ENCODE measurements at places on chromosomes 4 and X.
A peak's percentile ranks its signal among the peaks of the same experiment; 100 is the strongest.

GRCh38 chrX:5702890-5703289 lies 525.8 kb downstream of the NLGN4X start:
- H3K27ac ChIP-seq: no peak overlapping the region
- no peaks in the 10 kb centered on the region for H3K36me3 ChIP-seq
- no peaks in the 10 kb centered on the region for H3K27me3 ChIP-seq

GRCh38 chr4:151702256-151702655 lies 58.6 kb downstream of the GATB start:
- no peak for DNase-seq
- H3K27me3 ChIP-seq: no peaks in the 10 kb centered on the region
- no peak overlapping the region for H3K4me3 ChIP-seq
- H3K27ac ChIP-seq: no peak overlapping the region
- H3K4me1 ChIP-seq: no peaks in the 10 kb centered on the region
- peaks cover 25% of the 10 kb centered on the region for H3K36me3 ChIP-seq

GRCh38 chr4:96952610-96953009 lies 1112.7 kb downstream of the PDHA2 start:
- no peaks in the 10 kb centered on the region for H3K36me3 ChIP-seq
- H3K4me1 ChIP-seq: no peaks in the 10 kb centered on the region
- no peak overlapping the region for H3K27ac ChIP-seq
- no peak overlapping the region for H3K4me3 ChIP-seq
- no peaks in the 10 kb centered on the region for H3K27me3 ChIP-seq
- no peak for DNase-seq

GRCh38 chrX:29419774-29420553 lies 795.4 kb upstream of the MAGEB2 start:
- no peaks in the 10 kb centered on the region for H3K27me3 ChIP-seq
- no peak overlapping the region for H3K4me3 ChIP-seq
- no peak overlapping the region for H3K27ac ChIP-seq
- no peak for DNase-seq
- H3K36me3 ChIP-seq: no peaks in the 10 kb centered on the region

DNA sequence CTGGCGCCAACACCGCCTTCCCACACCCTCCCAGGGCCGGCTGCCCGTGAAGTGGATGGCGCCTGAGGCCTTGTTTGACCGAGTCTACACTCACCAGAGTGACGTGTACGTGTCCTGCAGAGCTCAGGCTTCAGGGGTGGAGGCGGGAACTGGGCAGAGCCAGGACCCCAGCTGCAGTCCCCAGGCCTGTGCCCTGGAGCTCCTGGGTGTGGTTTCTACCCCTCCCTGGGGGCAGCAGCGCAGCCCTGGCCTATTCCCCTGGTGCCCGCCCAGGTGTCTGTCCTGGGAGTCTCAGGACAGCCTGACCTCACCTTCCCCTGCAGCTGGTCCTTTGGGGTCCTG lies 13.1 kb downstream of the FGFR3 start:
- H3K4me1 ChIP-seq: no peaks in the 10 kb centered on the region
- no peak overlapping the region for H3K27ac ChIP-seq
- peaks cover 2% of the 10 kb centered on the region for H3K36me3 ChIP-seq

GRCh38 chrX:13934731-13935130 lies 95.0 kb downstream of the GEMIN8 start:
- no peak overlapping the region for H3K27ac ChIP-seq
- H3K4me3 ChIP-seq: no peak overlapping the region
- peaks cover 9% of the 10 kb centered on the region for H3K27me3 ChIP-seq

- DNase-seq: no peak
- H3K27ac ChIP-seq: no peak overlapping the region
- H3K36me3 ChIP-seq: peaks cover 11% of the 10 kb centered on the region
- H3K4me1 ChIP-seq: no peaks in the 10 kb centered on the region
- H3K27me3 ChIP-seq: no peaks in the 10 kb centered on the region
- no peak overlapping the region for H3K4me3 ChIP-seq
These were observed 3.1 kb downstream of the POLR2B start for GRCh38 chr4:56981795-56982201.

DNA sequence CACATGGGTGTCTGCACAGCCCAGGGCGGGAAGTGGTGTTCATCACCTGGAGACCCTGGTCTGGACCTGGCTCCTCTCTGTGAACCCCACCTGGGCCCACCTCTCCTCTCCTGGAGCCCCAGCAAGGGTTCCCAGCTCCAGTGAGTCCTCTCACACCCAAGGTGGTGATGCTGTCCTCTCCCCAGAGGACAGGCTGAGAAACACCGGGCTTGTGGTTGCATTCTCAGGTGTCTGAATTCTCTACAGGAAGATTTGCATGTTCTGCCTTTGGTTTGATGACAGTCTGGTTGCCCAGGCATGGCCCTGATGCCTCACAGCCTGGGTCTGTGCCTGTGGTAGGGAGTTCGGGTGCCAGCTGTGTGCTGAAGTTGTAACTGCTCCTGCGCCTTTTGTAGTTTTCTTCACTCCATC lies 3.8 kb downstream of the MAEA start:
- peaks cover 13% of the 10 kb centered on the region for H3K4me1 ChIP-seq
- no peaks in the 10 kb centered on the region for H3K27me3 ChIP-seq
- no peak overlapping the region for H3K27ac ChIP-seq
- H3K4me3 ChIP-seq: no peak overlapping the region

DNA sequence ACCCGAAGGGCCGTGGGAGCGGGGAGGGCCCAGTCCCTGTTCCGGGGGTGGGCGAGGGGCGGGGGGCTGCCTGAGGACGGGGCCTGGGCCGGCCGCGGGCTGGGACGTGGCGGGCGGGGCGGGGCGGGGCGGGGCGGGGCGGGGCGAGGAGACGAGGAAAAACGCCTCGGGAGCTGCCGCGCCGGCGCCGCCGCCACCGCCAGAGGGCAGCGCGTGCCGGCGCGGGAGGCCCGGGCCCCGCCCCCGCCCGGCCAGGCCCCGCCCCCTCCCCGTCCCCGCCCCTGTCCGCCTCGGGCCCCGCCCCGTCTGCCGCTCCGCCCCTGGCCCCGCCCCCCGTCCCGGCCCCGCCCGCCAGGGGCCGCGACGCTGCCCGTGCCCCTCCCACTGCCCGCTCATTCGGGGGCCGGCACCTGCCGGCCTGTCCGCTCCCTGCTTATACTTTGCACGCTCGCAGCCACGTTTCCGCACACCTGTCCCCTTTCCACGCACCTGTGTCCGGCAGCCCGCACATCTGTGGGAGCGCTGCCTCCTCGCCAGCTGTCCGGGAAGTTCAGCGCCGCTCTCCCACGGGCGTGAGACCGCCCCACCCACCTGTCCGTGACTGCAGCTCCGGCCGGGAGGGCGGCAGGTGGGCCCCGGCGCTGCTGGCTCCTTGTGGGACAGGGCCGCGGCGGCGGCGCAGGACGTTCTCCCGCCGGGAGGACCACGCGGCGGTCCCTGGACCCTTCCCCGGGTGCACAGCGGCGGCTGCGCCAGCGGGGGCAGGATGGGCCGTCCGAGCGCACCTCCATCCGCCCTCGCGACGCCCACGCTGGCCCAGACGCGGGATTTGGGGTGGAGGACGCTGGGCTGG lies 1.7 kb upstream of the FGFRL1 start:
- peak; percentile 82 for DNase-seq
- peak overlapping the region; percentile 89 for H3K4me3 ChIP-seq
- H3K36me3 ChIP-seq: no peaks in the 10 kb centered on the region
- H3K4me1 ChIP-seq: peaks cover 23% of the 10 kb centered on the region
- peak overlapping the region; percentile 89 for H3K27ac ChIP-seq
- H3K27me3 ChIP-seq: no peaks in the 10 kb centered on the region

DNA sequence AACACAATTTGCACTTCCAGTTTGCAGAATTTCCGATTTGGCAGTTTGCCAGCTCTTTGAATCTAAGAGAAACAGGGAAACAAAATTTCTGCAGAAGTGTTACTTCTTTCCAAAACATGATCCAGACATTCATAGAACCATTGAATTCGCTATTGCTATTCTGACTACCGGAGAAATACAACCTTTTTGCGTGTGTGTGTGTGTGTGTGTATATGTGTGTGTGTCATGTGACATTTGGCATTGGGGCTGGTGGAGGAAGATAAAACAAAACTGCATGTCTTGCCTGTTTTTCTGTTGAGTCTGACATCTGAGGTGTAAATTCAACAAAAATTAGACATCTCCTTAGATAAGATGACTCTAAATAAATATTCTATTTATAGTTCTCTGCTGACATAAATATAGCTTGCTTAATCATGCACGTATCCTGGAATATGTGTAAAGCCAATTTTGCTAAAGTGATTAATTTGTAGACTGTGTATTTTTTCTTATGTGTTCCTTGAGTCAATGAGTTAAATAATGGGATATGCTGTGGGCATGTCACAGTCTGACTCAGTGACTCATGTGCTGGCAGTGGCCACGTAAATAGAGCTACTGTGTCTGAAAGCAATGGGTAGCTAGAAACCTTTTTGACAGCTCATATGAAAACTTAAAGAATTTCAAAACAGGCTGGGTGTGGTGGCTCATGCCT lies 98.9 kb downstream of the HPGD start:
- no peak for DNase-seq
- H3K4me1 ChIP-seq: no peaks in the 10 kb centered on the region
- H3K36me3 ChIP-seq: no peaks in the 10 kb centered on the region

GRCh38 chr4:1973218-1973617 lies 35.6 kb downstream of the NELFA start:
- peaks cover 52% of the 10 kb centered on the region for H3K36me3 ChIP-seq
- H3K27ac ChIP-seq: no peak overlapping the region
- no peaks in the 10 kb centered on the region for H3K27me3 ChIP-seq
- H3K4me3 ChIP-seq: no peak overlapping the region

Measured in ascending aorta (tissue), 2 donors.